A549 treated with DMSO at 1 μM for 4 hours (cell line): ENCODE measurements at places on chromosomes 5 and 9. TPM values are rescaled to one million over a fixed set of nuclear protein-coding genes. Genes with fewer than 3 reads are reported as not detected.

DRD1 gene
- total RNA-seq, result 0.77 to 1.3 TPM (median 0.95 TPM) in 5 replicates

FABP6 gene
- total RNA-seq, result 0.57 to 1.0 TPM (median 0.85 TPM) in 5 replicates

FAM193B gene
- 18.0 to 33.3 TPM (median 28.4 TPM) in 5 replicates for total RNA-seq

PCDHB16 gene
- total RNA-seq, result 0.04 to 0.19 TPM (median 0.06 TPM) in 5 replicates

IFNA17 gene
- not detected in 5 replicates for total RNA-seq

FAM221B gene
- not detected in 5 replicates for total RNA-seq

FLT4 gene
- 2.2 to 4.4 TPM (median 3.3 TPM) in 5 replicates for total RNA-seq

IL5 gene
- not detected in 5 replicates for total RNA-seq

CDKN2B-AS1 gene
- not detected in 5 replicates for total RNA-seq

GZMA gene
- not detected in 5 replicates for total RNA-seq

INPP5E gene
- 12.1 to 20.4 TPM (median 17.7 TPM) in 5 replicates for total RNA-seq

SMIM3 gene
- total RNA-seq, result 3.6 to 4.5 TPM (median 3.7 TPM) in 5 replicates

TRIM7 gene
- 26.8 to 44.6 TPM (median 39.3 TPM) in 5 replicates for total RNA-seq

CDH10 gene
- total RNA-seq, result 0.16 to 0.44 TPM (median 0.19 TPM) in 5 replicates

EIF4E1B gene
- total RNA-seq, result not detected in 5 replicates

DCP2 gene
- total RNA-seq, result 10.3 to 13.8 TPM (median 13.2 TPM) in 5 replicates

BTNL9 gene
- total RNA-seq, result 0.81 to 1.4 TPM (median 0.87 TPM) in 5 replicates

TMEFF1 gene
- 0.69 to 1.5 TPM (median 1.1 TPM) in 5 replicates for total RNA-seq

TMC1 gene
- 0.05 to 0.19 TPM in 2 of 5 replicates, not detected in the others for total RNA-seq

TMED7 gene
- total RNA-seq, result 51.8 to 68.6 TPM (median 56.5 TPM) in 5 replicates

PCAT7 gene
- 0.66 to 1.2 TPM (median 0.92 TPM) in 5 replicates for total RNA-seq

TICAM2 gene
- 0.84 to 1.4 TPM (median 1.0 TPM) in 5 replicates for total RNA-seq

SPATA31D1 gene
- total RNA-seq, result not detected in 5 replicates

OTP gene
- total RNA-seq, result 0.06 to 0.08 TPM (median 0.08 TPM) in 5 replicates

LRRC8A gene
- total RNA-seq, result 39.2 to 44.4 TPM (median 44.0 TPM) in 5 replicates

FCN2 gene
- total RNA-seq, result not detected in 5 replicates

RNF180 gene
- 0.12 to 0.60 TPM (median 0.41 TPM) in 5 replicates for total RNA-seq

PTRH1 gene
- 10.4 to 17.0 TPM (median 14.5 TPM) in 5 replicates for total RNA-seq

CCNI2 gene
- 0.06 to 0.56 TPM (median 0.15 TPM) in 4 of 5 replicates, not detected in the other for total RNA-seq
